Neural progenitor cell (in vitro differentiated cells): ENCODE measurements at places on chromosomes 5 and 9.

DNA sequence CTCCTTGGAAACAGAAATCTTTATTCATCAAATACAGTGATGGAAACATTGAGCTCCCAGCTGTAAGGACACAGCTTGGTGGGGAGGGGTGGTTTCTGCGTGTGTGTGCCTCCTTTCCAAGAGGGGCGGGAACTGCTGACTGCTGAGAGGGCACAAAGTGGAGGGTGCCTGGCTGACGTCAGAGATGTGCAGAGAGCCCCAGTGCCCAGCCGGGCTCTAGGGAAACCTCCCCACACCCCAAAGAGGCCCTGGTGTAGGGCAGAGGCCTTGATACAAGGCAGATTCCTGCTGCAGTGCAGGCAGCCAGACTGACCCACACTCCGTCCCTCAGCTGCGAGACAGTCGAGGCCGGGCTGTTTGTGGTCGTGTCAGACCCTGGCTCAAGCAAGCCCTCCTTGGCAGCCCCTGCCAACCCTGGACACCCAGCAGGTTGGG lies 191.0 kb downstream of the CACNA1B start:
- DNase-seq = no peak
- H3K27ac ChIP-seq = no peak overlapping the region
- H3K4me1 ChIP-seq = peaks cover 20% of the 10 kb centered on the region
- H3K36me3 ChIP-seq = no peaks in the 10 kb centered on the region
- no peak overlapping the region for H3K4me3 ChIP-seq
- H3K27me3 ChIP-seq = no peaks in the 10 kb centered on the region

DNA sequence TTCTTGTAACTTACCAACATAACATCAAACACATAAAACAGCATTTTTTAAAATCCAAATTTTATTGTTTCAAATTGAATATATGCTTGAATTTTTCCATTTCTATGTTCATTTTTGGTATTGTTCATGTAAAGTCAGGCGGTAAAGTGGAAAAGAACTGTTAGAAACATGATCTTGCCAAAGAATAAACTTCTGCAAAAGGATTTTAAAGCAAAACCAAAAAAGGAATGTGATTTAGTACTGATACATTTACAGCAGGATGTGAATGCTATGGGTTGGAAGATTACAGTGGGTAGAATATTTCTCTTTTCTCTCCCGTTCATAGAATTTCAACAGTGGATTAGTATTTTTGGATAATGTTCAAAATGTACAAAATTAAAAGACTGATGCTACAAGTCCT lies 277.2 kb upstream of the MPDZ start:
- no peaks in the 10 kb centered on the region for H3K27me3 ChIP-seq
- no peak overlapping the region for H3K4me3 ChIP-seq
- no peak for DNase-seq
- no peaks in the 10 kb centered on the region for H3K4me1 ChIP-seq
- H3K27ac ChIP-seq = no peak overlapping the region

GRCh38 chr5:179720222-179720621 lies 12.4 kb upstream of the MAML1 start:
- DNase-seq = no peak
- H3K4me1 ChIP-seq = no peaks in the 10 kb centered on the region
- no peak overlapping the region for H3K4me3 ChIP-seq
- no peak overlapping the region for H3K27ac ChIP-seq
- H3K36me3 ChIP-seq = peaks cover 54% of the 10 kb centered on the region
- no peaks in the 10 kb centered on the region for H3K27me3 ChIP-seq

GRCh38 chr9:35035851-35036701 lies 36.3 kb downstream of the VCP start:
- no peaks in the 10 kb centered on the region for H3K27me3 ChIP-seq
- H3K36me3 ChIP-seq = no peaks in the 10 kb centered on the region
- H3K4me1 ChIP-seq = no peaks in the 10 kb centered on the region

GRCh38 chr5:115054387-115054951 lies 115.2 kb downstream of the TRIM36 start:
- no peaks in the 10 kb centered on the region for H3K36me3 ChIP-seq
- DNase-seq = no peak
- no peaks in the 10 kb centered on the region for H3K27me3 ChIP-seq
- H3K4me3 ChIP-seq = no peak overlapping the region
- no peak overlapping the region for H3K27ac ChIP-seq
